Naive thymus-derived CD8-positive, alpha-beta T cell (primary cell): ENCODE measurements at places on chromosomes 4 and X. TPM values are rescaled to one million over a fixed set of nuclear protein-coding genes. Genes with fewer than 3 reads are reported as not detected.

DNA sequence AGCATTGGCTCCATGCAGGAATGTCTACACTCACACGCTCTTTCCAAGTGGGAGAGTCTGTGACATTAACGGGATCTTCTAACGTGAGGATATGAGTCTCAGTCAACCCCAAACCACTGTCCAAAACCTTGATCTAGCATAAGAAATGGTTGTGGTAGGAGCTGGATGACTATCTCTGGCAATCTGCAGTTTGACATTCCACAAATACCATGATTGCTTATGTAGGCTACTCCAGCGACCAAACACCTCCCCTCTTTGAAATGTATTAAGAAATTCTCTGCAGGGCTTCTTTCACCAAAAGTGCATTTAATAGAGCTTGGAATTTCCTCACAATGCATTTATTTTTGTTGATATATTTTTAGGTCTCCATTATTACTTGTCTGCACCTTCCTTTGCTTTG is 14.1 kb upstream of the STX18 start:
- DNase-seq = no peak

DNA sequence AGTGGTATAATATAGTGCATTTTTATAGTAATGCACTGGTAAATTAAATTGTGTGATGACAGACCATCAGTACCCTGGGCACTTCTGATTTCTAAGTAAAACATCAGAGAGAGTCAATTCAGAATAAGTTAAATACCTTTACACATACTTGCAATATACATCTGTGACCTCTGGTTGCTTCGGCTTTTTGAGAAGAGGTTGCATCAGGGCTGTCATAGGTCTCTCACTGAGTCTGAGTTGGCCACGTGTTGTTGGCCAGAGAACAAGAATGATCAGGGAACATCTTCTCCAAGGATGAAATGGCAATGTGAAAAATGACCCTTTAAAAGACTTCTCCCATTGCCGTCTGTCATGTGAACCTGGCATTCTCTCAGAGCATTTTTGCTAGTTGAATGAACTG is 36.9 kb upstream of the PUDP start:
- DNase-seq = no peak

DNA sequence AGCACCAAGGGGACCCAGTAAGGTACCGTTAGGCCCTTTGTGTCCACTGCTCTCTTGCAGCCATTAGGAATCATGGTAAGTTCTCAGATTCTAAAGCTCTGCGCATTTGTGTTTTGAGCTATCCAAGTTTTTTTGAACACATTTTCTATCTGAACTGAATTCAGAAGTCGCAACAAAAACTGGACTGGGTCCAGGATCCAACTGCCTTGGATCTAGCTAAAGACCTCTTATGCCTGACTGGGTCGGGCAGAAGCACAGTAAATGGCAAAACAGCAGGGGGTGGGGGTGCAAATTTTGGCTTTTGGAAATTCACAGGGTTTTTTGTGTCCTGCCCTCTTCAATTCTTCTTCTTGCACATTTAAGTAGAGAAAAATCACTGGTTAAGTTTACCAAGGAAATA is 30.0 kb downstream of the RCHY1 start:
- no peak for DNase-seq

GRCh38 chrX:98409867-98410266 is 1526.2 kb downstream of the RPA4 start:
- DNase-seq = no peak

DNA sequence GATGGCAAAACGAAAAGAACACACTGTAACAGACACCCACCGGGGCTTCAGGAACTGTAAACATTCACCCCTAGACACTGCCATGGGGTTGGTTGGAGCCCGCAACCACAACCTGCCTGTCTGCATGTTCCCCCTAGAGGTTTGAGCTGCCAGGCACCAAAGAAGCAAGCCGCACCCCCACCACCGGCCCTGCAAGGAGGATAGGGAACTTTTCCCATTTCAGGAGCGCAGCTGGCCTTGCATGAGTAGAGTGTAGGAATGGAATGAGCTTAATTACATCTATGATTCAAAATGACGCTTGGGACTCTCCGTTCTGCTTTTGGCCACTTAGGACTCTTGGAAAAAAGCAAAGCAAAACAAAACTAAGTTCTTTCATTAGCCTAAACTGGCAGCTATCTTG is 243.6 kb upstream of the CTSO start:
- no peak for DNase-seq

- DNase-seq = no peak
Measured at GRCh38 chrX:110851780-110852179, 56.2 kb upstream of the CHRDL1 start.

DNA sequence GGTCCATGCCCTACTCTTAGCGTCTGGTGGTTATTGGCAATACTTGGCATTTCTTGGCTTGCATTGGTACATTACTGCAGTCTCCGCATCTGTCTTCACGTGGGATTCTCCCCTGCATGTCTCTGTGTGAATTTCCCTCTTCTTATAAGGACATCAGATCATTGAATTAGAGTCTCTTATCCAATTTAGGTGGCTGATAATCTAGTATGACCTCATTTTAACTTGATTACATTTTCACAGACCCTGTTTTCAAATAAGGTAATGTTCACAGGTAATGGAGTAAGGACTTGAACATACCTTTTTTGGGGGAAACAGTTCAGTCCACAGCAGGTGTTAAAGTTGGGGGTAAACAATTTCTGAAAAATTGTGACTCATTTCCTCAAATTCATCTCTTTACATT is 16.6 kb downstream of the KIAA0232 start:
- DNase-seq = no peak

GRCh38 chr4:75895744-75896314 is 6.4 kb downstream of the PPEF2 start:
- peak; percentile 47 for DNase-seq

- DNase-seq = no peak
Measured at GRCh38 chr4:77074381-77074831, 1.4 kb downstream of the CCNI start.

DNA sequence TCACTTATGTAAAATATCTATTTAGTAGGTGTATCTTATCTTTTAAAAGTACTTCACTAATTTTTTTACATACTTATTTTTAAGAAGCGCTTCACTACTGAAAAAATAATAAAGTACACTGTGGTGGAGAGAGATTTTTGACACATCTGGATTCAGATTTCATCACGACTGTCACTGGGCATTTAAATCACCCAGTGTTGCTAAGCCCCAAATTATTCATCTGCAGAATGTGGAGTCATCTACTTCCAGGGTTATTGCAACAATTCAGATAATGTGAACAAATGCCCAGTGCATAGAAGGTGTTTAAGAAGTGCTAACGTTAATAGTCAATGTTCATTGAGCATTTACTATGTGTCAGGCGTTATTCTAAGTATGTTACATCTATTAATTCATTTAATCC is 41.8 kb downstream of the AASDH start:
- DNase-seq = no peak

DNA sequence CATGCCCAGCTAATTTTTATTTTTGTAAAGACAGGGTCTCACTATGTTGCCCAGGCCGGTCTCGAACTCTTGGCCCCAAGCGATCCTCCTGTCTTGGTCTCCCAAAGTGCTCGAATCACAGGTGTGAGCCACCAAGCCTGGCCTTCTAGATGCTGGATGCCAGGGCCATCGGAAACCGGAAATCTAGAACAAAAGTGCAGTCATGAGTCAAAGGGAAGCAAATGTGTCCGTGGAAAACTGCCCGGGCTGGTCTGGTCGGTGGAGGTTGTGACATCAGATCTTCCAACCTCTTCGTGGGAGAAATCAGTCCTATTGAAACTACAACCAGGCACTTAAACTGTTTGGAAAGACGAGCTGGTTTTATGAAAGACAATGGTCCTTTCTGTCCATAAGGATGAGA is 92.3 kb upstream of the SHOX start:
- DNase-seq = no peak

- peak; percentile 91 for DNase-seq
Measured at GRCh38 chr4:8428288-8429097, 12.0 kb downstream of the ACOX3 start.

Gene CITED1
- not detected for total RNA-seq

Gene PCDH10
- total RNA-seq = not detected

Gene UFSP2
- 22.9 TPM for total RNA-seq
